ENCODE measurements at places on chromosomes 12 and 14.

DNA sequence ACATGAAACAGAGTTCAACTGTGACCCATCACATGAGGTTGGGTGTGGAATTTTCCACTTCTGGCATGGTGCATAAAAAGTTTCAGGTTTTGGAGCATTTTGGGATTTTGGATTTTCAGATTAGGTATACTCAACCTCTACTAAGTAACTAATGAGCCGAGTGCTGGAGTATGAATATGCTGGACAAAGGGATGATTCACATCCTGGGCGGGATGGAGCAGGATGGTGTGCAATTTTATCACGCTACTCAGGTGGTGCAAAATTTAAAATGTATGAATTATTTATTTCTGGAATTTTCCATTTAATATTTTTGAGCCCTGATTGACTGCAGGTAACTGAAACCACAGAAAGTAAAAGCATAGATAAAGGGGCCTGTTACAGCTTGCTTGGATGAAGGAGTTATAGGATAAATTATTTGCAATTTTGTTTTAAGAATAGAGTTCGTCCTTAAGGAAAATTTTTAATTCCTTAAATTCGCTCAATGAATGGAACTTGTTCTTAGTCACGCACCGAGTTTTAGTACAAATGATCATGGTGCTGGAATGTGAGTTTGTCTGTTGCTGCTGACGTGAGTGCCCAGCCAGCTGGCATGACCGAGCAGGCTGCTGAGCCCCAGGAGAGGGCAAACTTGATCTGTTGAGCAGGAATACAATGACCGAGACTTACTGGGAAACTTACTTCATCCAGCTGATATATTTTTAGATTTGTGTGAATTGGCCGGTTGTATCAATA, 176.3 kb downstream of the ESR2 start:
- DNase-seq: peak; percentile 32

- DNase-seq: no peak
Observed at GRCh38 chr12:75831402-75831801, 200.2 kb downstream of the PHLDA1 start.

GRCh38 chr12:76866151-76866567, 12.7 kb downstream of the CSRP2 start:
- no peak for DNase-seq

DNA sequence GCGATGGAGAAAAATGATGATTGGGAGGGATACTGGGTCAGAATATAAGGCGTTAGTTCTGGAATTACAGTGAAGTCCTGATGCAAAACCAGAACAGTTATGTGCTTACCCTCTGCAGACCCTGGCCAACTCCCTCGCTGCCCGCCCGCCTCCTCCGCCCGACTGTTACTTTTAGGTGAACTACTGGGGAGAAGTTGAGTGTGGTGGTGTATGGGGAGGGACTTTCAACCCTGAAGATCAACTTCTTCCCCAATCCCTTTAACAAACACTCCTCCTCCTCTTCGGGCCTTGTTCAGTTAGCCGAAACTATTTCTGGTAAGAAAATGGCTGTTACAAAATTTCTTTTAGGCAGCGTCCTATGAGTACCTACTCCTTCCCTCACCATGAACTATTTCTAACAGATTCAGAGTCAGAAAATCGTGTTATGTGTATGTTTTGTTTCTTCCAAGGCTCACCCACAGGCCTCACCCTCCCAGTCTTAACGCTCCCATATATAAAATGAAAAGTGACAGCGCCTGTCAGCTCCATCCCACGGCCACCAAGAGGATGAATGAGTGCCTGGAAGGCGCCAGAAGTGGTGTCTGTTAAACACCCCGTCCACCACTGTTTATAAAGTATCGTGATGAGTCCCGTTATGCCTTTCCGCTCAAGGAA, 1.3 kb downstream of the FBXO33 start:
- DNase-seq: no peak

- no peak for DNase-seq
Observed at GRCh38 chr12:104669851-104670337, 213.1 kb downstream of the CHST11 start.

DNA sequence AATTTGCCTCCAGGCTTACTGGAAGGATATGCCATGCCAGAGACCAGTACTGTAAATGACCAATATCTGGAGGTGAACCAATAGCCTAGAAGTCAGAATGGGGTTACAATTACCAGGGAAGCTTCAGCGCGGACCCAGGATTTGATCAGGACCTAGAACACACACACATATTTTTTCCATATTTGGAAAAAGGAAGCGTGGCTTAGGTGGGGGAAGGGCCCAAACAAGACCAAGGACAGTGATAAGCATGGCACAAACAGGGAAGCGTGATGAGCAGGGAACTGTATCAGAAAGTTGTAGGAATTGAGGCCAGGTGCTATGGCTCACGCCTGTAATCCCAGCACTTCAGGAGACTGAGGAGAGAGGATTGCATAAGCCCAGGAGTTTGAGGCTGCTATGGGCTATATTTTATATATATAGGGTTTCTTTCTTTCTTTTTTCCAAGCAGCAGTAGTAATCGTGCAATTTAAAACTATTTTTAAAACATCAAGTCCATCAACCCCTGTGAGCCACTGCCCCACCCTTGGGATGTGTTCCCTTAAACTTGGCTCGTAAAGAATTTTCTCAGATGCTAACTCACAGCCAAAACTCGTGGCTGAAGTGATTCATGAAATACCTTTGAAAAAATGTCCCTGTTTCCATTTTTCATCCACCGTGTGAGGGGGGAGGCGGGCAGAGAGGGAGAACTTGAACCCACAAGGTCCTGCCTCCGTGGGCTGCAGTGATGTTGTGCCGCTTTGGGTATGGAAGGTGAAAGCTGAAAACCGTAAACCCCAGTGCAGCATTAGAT, 16.7 kb downstream of the HRK start:
- peak; percentile 34 for DNase-seq

GRCh38 chr14:104460791-104461651, 118.5 kb upstream of the C14orf180 start:
- no peak for DNase-seq

DNA sequence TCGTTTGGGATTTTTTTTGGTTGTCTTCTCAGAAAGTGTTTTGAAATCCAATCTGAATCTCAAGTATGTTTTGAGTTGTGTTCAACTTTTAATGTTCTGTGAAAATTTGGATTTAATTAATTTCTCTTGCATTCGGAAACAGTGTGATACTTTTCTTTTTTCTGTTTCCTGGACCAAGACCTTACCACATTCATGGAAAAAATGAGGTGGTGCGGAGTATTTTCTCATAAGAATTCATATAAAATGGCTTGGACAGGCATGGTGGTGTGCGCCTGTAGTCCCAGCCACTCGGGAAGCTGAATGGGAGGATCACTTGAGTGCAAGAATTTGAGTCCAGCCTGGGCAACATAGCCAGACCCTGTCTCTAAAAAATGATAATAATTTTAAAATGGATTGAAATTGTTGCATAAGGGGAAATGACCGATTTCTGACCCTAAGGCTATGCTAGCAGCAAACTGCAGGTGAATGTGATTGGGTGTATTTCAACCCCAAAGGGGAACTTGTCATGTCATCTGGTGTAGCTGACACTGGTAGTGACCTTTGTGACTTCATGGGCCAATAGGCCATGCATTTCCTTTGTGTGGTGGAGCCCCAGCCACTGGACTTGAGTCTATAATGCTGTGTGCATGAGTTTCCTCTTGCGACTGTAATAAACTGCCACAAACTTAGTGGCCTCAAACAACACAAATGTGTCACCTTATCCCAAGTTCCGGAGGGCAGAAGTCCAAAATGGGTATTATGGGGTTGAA, 123.5 kb upstream of the RFLNA start:
- no peak for DNase-seq

DNA sequence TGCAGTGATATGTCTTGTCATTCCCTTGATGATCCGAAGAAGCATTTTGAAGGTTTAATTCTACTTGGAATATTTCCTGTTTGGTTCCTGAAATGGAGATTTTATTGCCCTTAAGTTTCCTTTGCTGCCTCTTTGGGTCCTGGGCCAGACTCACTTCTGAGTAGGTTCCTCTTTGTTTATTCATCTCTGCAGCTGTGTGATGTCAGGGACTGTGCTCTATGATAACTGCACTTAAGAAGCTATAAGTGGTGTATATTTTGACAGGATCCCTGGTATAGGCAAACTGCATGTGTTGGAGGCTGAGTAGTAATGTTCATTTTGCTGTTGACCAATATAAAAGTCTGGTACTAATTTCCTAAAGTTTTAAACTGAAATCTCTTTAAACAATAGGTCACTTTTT, at the start of gene KLRC4:
KLRC4 (minus strand) TSS at position 366 of the 400 bp plus-strand sequence; CDS start at position 184, 182 bp downstream.
- peak; percentile 62 for DNase-seq

DNA sequence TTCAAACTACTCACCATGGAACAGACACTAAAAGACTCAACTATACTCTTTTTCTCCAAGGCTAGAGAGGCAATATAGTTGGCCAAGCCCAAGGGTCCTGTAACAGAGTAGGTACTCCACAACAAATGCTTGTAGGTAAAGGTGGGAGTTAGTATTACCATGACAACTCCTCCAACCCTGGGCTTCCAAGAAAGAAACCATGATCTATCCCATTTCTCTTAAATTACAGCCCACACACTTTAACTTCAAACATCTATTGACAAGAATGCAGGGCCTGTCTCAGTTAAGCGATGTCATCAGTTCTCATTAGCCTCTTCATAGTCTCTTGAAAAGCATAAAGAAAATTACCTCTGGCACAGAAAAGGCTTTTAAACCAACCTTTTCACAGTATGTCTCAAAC, 25.0 kb downstream of the ERH start:
- no peak for DNase-seq

DNA sequence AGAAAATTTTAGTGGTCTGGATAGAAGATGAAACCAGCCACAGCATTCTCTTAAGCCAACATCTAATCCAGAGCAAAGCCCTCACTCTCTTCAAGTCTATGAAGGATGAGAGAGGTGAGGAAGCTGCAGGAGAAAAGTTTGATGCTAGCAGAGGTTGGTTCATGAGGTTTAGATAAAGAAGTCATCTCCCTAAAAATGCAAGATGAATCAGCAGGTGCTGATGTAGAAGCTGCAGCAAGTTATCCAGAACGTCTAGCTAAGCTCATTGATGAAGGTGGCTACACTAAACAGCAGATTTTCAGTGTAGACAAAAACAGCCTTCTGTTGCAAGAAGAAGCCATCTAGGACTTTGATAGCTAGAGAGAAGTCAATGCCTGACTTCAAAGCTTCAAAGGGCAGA, 48.5 kb downstream of the FBXO33 start:
- no peak for DNase-seq

DNA sequence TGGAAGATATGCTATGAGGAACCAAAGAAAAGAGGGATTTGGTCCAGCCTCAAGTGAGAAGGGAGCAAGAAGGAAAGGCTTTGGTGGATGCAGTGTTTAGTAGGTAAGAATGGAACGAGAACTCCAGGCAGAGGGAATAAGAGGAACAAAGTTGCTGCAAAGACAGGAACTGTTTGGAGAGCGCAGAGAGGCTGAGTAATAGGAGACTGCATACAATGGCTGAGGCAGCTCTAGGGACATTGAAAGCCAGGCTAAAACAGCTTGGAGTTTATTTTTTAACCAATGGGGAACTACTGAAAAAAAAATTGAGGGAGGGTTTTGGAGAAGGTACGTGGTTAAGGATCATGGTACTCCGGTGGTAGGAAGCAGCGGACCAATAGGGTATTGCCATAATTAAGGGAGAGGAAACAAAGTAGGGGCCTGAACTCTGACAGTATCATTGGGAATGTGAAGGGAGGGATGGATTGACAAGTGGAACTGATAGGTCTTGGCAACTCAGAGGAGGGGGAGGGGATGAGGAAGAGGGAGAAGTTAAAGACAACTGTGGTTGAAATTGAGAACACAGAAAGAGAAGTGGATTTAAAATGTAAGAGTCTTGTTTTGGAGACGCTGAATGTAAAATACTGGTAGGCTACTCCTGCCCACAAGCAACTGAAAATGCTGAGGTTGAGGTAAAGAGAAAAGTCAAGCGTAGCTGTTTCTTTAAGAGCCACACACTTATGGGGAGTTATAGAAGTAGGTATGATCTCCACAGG, 4.8 kb downstream of the ASCL4 start:
- DNase-seq: no peak

GRCh38 chr14:44814196-44814595, 147.6 kb downstream of the KLHL28 start:
- DNase-seq: no peak

DNA sequence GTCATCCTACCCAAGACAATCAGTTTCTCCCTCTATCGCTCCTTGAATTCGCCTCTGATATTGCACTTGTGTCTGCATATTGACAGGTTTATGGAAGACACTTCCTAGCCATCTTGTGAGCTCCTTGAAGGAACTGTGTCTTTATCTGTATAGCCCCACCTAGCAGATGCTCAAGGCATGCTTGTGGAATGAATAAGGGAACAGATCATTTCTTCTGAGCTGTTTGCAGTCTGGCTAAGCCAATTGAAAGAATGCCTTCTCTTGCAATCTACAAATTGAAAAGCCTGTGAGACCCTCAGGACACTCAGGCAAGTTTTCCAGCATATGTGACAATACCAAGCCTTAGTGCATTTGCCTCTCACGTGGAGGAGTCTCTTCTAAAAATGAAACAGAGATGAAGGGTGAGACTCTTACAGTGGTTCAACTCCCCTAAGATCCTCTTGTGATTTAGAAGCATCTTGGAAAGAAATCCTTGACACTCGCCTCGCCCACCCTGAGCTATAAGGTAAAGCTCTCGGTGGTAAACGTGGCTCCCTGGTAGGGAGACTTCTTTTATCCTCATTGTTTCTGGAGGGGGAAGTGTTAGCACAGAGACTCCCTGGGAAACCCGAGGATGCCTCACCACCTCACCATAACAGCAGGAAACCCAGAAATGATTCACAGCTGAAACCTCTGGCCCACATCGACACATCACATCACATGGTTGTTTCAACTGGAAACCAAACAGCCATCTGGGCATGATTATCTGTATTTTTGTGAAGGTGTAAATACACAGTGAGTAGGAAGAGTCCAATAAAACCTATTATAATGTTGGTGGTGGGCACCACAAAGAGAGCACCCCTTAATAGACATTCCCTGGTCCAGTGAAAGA, 112.3 kb upstream of the BCL2L14 start:
- peak; percentile 12 for DNase-seq

DNA sequence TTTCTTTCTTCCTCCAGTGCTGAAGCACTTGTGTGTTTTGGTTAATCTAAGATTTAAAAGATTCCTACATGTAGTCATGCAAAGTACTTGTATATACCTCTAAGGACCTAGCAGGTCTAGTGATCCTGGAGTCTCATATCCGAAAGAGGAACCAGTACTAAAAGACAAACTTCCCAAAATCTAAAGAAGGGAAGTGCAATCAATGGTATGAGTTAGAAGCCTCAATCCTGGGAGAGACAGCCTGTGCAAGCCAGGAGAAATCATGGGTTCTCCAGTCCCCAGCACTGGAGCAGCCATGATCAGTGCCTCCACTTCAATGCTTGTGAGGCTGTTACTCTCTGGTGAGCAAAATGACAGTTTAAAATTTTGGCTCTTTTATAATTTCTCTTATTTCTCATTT, 277.4 kb downstream of the DAD1 start:
- no peak for DNase-seq
